ENCODE measurements at places on chromosomes 1 and 21. TPM values are rescaled to one million over a fixed set of nuclear protein-coding genes. Genes with fewer than 3 reads are reported as not detected.

GRCh38 chr1:59345221-59345620 is 48.3 kb downstream of the FGGY start:
- DNase-seq = no peak
- H3K36me3 ChIP-seq = peaks cover 12% of the 10 kb centered on the region
- H3K27me3 ChIP-seq = no peaks in the 10 kb centered on the region
- no peak overlapping the region for H3K4me3 ChIP-seq

Gene ZSWIM5
- 0.37 TPM for total RNA-seq

DNA sequence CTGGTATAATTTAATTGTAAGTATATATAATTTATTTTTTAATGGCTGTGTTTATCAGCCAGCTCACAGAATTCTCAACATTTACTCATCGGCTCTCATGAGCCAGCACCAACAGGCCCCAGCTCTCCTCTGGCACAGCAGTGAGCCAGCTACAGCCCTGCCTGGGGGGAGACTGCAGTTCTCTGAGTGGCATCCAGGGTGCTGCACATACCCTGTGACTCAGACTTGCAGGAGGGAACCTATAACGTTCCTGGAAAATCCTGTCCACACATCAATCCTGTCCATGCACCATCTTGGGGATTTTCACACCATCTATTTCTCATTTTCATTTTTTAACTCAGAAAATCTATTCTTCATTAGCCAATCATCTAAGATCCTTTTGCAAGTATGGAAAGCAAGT is 36.5 kb downstream of the FHAD1 start:
- DNase-seq = no peak
- peaks cover 27% of the 10 kb centered on the region for H3K27me3 ChIP-seq
- H3K4me3 ChIP-seq = no peak overlapping the region
- H3K27ac ChIP-seq = no peak overlapping the region
- no peaks in the 10 kb centered on the region for H3K36me3 ChIP-seq

GRCh38 chr1:155844860-155845421 is 12.1 kb downstream of the GON4L start:
- H3K27me3 ChIP-seq = no peaks in the 10 kb centered on the region
- H3K27ac ChIP-seq = peak overlapping the region; percentile 34
- H3K4me1 ChIP-seq = peaks cover 36% of the 10 kb centered on the region

DNA sequence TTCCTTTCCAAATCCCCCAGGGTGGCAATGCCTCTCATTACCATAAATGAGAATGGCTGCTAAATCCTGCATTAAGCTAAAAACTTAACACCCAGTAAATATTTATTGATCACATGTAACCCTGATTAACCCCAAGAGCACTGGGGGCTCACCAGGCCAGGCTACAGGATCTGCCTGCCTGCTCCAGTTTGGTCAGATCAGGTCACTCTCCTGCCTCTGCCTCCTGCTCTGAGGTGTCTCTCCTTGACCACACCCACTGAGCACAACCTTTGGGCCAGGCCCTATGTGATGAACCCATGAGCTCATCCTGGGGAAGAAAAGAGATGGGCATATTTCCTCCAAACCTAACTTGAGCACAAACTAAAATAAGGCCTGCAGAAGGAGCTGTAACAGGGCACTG is 93.5 kb downstream of the TRABD2B start:
- H3K36me3 ChIP-seq = no peaks in the 10 kb centered on the region
- no peaks in the 10 kb centered on the region for H3K4me1 ChIP-seq
- no peak for DNase-seq
- no peaks in the 10 kb centered on the region for H3K27me3 ChIP-seq
- no peak overlapping the region for H3K27ac ChIP-seq

GRCh38 chr1:175480343-175480822 is 263.0 kb downstream of the TNR start:
- H3K4me1 ChIP-seq = no peaks in the 10 kb centered on the region
- H3K27ac ChIP-seq = no peak overlapping the region
- no peak for DNase-seq
- H3K27me3 ChIP-seq = peaks cover 18% of the 10 kb centered on the region

Gene NAV1
- 1.3 TPM for total RNA-seq

Gene FMO2
- total RNA-seq = not detected

- DNase-seq = no peak
- H3K4me3 ChIP-seq = no peak overlapping the region
- H3K36me3 ChIP-seq = no peaks in the 10 kb centered on the region
- H3K4me1 ChIP-seq = no peaks in the 10 kb centered on the region
- H3K27ac ChIP-seq = no peak overlapping the region
Observed at GRCh38 chr1:74641161-74641560, 32.4 kb downstream of the ERICH3 start.

DNA sequence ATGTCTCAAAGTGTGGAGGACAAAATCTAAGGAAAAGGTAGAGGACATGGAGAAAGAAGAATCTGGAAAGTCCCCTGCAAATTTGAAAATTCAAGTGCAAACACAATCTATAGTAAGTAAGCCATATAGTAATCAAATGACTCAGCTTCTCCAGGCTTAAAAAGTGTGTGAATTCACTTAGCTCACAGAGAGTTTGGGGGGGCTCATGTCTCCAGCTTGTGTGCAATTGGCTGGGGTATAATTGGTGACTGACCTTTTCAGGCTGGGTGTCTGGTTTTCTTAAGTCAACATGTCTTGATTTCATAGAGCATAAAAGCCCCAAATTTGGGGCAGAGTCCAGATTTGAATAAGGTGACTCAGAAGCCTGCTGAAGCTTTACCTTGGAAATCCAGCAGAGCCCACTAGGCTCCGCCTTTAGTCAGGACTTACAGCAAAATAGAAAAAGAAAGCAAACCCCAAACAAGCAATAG is 8.6 kb downstream of the CLDN14 start:
- DNase-seq = no peak
- H3K4me3 ChIP-seq = no peak overlapping the region
- peaks cover 5% of the 10 kb centered on the region for H3K27me3 ChIP-seq
- H3K36me3 ChIP-seq = no peaks in the 10 kb centered on the region

DNA sequence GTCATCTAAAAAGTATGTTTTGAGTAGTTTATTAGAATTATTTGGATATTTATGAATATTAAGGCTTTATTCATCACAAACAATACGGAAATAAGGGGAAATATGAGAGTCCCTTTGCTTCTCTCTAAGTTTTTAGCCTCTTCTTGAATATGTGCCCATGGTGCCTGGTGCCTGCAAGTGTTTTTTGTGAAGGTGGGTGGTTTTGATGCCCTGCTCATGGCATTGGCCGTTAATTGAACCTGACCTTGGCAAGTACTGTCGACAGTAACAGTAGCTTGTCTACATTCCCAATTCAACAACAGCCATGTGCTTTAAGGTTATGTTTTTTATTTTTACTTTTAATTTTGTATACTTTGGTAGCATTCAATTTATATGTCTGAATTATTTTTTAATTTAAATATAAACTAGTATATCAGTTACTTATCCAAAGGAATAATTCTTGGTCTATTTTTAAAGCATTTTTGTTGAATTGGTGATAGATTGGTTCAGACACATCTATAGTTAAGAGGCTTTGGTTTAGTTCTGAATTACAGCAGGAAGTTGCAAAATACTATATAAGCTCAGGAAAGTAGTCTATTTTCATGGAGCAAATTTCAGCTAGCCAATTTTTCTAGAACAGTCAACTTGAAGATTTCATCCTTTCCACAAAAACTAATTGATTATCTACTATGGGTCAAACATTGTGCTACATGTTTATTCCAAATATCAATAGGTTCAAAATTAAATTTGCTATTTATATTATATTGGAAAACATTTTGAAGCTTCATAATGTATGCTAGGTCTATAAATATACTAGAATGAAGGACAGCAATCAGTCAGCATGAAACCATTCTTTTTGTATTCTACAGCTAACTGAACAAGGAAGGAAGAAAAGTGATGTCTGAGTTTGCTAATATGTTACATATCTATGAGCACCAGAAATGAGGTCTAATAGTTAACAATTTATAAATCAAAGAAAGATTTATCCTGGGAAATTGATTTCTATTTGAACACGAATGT is 184.4 kb downstream of the MRPL39 start:
- peak overlapping the region; percentile 84 for H3K27ac ChIP-seq
- H3K4me1 ChIP-seq = peaks cover 60% of the 10 kb centered on the region
- no peaks in the 10 kb centered on the region for H3K27me3 ChIP-seq
- DNase-seq = no peak
- H3K4me3 ChIP-seq = peak overlapping the region; percentile 59
- peaks cover 29% of the 10 kb centered on the region for H3K36me3 ChIP-seq

- DNase-seq = no peak
- no peaks in the 10 kb centered on the region for H3K4me1 ChIP-seq
- H3K27ac ChIP-seq = no peak overlapping the region
- H3K27me3 ChIP-seq = no peaks in the 10 kb centered on the region
Observed at GRCh38 chr21:45939521-45940045, 42.0 kb upstream of the COL6A1 start.

Gene DEDD
- total RNA-seq = 38.7 TPM

Gene TMEM200B
- total RNA-seq = 0.90 TPM

- no peak overlapping the region for H3K4me3 ChIP-seq
- peaks cover 17% of the 10 kb centered on the region for H3K27me3 ChIP-seq
- no peaks in the 10 kb centered on the region for H3K36me3 ChIP-seq
- no peaks in the 10 kb centered on the region for H3K4me1 ChIP-seq
- no peak overlapping the region for H3K27ac ChIP-seq
- DNase-seq = no peak
Observed at GRCh38 chr1:162471290-162471853, 26.2 kb upstream of the UHMK1 start.

Gene CSF3R
- total RNA-seq = 0.06 TPM

DNA sequence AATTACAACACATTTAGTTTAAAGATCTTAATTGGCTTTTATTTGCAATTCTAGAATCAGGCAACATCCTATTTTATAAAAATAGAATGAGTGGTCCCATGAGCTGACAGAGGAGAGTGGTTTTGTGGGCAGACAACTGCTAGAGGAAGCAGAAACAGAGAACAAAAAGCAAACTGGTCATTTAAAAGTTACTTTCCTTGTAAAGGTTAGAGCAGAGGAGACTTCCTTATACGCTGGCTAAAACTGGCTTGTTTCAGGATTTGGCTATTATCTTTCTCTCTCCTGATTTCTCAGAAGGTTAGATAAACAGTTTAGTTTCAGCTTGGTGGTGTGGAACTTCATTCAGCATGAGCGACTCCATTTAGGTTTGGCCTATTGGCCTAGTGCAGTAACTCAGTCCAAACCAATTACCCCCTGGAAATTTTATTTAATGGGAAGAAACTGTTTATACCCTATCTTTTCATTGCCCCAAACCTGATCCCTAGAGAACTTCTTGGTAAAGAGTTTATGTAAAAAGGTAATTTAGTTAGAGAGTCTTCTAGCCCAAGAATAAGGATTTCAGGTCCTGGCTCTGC is 32.2 kb upstream of the IL20 start:
- H3K36me3 ChIP-seq = no peaks in the 10 kb centered on the region
- H3K4me3 ChIP-seq = no peak overlapping the region
- no peak for DNase-seq
- H3K27ac ChIP-seq = no peak overlapping the region

DNA sequence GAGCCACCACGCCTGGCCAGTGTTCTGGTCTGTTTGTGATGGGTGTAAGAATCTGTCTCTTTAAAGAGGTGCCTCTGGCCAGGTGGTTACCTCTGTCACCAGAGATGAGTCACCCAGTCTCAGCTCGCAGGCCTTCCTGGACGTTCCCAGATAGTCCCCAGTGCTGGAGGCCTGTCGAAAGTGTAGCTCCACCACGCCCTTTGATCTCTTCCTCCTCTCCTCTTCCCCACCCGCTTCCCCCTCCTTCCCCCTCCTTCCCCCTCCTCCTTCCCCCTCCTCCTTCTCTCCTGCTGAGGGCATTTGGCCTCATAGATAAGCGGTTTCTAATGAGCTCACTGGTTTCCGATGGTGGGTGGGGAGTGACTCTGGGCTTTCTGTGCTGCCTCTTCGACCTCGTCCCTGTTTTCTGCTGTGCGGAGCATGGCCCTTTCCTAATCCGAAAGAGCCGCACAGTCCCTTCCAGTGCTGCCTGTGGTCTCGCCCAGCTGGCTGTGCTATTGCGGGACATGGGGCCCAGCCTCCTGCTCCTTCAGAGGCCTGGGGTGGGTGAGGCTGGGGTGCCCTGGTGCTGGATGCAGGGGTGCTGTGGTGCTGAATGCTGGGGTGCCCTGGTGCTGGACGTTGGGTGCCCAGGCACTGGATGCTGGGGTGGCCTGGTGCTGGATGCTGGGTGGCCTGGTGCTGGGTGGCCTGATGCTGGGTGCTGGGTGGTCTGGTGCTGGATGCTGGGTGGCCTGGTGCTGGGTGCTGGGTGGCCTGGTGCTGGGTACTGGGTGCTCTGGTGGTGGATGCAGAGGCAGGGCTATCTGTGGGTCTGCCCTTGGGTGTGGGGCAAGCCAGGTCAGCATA is 19.2 kb downstream of the AGPAT3 start:
- peak; percentile 31 for DNase-seq
- H3K27me3 ChIP-seq = no peaks in the 10 kb centered on the region
- peaks cover 66% of the 10 kb centered on the region for H3K4me1 ChIP-seq
- peaks cover 13% of the 10 kb centered on the region for H3K36me3 ChIP-seq

DNA sequence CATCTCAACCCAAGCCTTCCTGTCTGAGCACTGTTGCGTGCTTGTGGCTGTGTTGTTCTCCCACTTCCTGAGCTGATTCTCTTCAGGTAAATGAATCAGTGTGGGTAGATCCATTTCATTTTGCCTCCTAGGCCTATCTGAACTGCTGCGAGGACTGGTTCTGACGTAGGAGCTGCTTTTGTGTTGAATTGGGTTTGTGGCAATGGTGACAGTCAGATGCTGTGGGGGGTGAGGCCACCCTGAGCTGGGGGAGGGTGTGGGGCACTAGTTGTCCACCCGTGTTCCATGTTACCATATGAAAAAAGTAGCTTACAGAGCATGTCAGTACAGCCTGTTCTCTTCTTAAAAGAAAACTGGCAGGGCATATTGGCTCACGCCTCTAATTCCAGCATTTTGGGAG is 81.5 kb downstream of the MRPS6 start:
- H3K27me3 ChIP-seq = no peaks in the 10 kb centered on the region
- DNase-seq = peak; percentile 28
- H3K36me3 ChIP-seq = peaks cover 39% of the 10 kb centered on the region
- H3K27ac ChIP-seq = peak overlapping the region; percentile 85

GRCh38 chr21:27292229-27292628 is 325.3 kb upstream of the ADAMTS5 start:
- no peaks in the 10 kb centered on the region for H3K4me1 ChIP-seq
- H3K36me3 ChIP-seq = no peaks in the 10 kb centered on the region
- no peak overlapping the region for H3K27ac ChIP-seq

- DNase-seq = no peak
- no peaks in the 10 kb centered on the region for H3K4me1 ChIP-seq
- H3K4me3 ChIP-seq = no peak overlapping the region
Observed at GRCh38 chr1:5253036-5253435, 598.6 kb downstream of the AJAP1 start.

Gene UMODL1
- not detected for total RNA-seq

DNA sequence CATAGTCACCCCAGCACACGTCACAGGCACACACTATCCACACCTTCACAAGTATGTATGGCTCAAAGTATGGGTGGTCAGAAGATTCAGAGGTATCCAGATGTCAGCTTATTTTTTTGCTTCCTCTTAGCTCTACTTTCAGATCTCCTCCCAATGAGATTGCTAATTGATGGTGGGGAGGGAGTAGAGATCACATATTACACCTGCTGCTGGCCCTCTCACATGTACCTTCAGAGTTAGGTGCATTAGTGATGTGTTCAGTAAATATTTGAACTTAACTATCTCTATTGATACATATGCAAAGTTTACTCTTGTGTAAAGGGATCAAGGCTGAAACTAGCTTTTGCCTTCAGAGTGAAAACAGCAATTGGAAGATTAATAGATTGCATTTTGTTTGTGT is 262.6 kb downstream of the PCP4 start:
- no peaks in the 10 kb centered on the region for H3K4me1 ChIP-seq
- H3K27ac ChIP-seq = no peak overlapping the region
- no peak for DNase-seq
- H3K27me3 ChIP-seq = peaks cover 10% of the 10 kb centered on the region
- no peak overlapping the region for H3K4me3 ChIP-seq
- no peaks in the 10 kb centered on the region for H3K36me3 ChIP-seq
